Kidney epithelial cell (primary cell): ENCODE measurements at places on chromosomes 11 and 22. TPM values are rescaled to one million over a fixed set of nuclear protein-coding genes. Genes with fewer than 3 reads are reported as not detected.
A peak's percentile ranks its signal among the peaks of the same experiment; 100 is the strongest.

Gene PARVA
- 39.6 and 45.9 TPM in 2 replicates for total RNA-seq

Gene LMNTD2
- total RNA-seq: 1.9 and 4.7 TPM in 2 replicates

Gene APOA5
- not detected in 2 replicates for total RNA-seq

Gene FAM180B
- total RNA-seq: not detected in 2 replicates

Gene HSPA8
- total RNA-seq: 1,290 and 1,738 TPM in 2 replicates

Gene LMF2
- 48.3 and 75.4 TPM in 2 replicates for total RNA-seq

Gene OOSP4B
- total RNA-seq: not detected in 2 replicates

GRCh38 chr11:70662691-70663098 is 264.4 kb downstream of the CTTN start:
- DNase-seq: no peak

- no peak for DNase-seq
These were observed 17.4 kb upstream of the BACE1-AS start for GRCh38 chr11:117273550-117274289.

DNA sequence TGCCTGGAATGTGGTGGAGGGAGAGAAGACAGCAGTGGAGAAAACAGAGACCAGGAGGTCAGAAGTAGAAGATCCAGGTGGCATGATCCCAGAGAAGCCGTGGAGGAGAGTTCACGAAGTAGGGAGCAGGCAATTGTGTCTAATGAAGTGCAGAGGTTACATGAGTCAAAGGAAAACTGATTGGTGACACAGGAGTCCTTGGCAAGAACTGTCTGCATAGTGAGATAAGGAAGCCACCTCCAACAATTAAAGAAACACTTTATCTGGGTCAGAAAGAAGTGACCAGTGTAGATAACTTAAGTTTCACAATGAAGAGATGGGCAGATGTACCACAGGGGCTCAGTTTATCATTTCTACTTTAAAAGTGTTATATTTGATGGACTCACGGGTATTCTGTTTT is 57.0 kb upstream of the PTH start:
- no peak for DNase-seq

DNA sequence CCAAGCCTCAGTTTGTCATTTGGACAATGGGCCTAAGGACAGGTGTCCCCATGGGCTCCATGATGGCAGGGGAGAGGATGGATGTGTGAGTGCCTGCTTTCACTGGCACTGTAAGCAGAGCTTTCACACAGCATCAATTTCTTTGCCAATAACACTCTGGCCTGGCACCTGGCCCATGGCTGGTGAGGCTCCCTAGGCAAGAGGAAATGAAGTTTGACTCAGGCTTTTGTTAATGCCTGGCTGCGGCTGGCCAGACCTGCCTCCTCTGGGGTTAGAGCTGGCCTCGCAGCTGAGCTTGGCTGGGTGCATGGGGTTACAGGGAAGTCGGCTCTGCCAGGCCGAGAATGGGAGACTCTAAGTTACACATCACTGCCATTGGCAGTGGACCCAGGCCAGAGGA is 30.0 kb upstream of the SEZ6L start:
- DNase-seq: no peak

GRCh38 chr11:115916608-115917007 is 412.4 kb upstream of the CADM1 start:
- DNase-seq: no peak

DNA sequence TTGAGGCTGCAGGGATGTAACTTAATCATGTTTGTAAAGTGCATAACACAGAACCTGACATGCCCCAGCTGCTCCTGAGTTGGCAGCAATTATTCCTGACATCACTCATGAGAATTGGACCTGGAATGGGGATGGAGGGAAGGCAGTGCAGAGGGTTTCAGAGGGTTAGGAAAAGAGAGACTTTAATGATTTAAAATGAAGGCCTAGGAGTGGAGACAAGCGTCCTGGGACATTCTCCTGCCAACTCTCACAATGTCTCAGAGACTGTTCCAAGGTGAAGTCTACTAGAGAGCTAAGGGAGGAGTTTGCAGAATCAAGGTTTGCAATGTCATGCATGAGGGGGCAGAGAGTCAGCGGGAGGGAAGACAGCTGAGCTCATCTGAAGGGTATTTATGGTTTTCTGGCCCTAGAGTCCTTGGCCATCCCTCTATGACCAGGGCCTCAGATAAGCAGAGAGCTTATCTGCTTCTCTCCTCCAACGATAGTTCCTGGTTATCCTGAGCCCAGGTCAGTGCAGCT is 36.9 kb downstream of the GGTLC2 start:
- no peak for DNase-seq

- DNase-seq: no peak
These were observed 34.8 kb upstream of the SWAP70 start for GRCh38 chr11:9629064-9629463.

- DNase-seq: no peak
These were observed 9.4 kb downstream of the SLC5A12 start for GRCh38 chr11:26712497-26712896.

GRCh38 chr11:104199053-104199452 is 35.1 kb upstream of the PDGFD start:
- DNase-seq: no peak

DNA sequence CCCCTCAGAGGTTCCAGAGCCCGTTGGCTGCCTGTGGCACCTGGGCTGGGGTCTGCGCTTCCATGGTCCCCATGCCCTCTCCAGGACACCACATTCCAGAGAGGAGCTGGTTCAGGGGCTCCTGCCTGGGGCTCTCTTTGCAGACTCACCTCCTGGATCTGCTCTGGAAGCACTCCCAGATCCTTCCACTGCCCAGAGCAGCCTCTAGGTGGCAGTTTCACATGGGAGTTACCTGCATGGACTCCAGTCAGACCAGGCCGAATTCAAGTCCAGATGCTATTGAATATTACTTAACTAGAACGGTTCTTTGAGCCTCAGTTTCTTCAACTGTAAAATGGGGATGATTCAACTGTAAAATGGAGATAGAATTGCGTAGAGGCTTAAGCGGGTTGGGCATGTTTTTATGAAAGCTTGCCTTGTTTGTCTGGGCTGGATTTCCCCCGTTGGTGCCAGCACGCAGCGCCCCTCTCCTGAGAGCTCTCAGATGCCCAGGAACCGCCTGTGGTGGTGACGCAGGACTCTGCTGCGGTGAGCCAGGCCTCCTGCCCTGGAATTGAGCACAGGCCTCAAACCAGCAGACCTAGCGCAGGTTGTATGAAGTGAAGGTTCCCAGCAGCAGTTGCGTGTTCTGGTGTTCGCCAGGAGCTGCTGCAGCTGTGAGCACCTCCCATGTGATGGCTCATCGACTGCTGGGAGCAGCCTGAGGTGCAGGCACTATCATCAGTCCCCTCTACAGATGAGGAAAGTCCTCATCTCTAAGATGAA is 44.2 kb downstream of the LMO1 start:
- DNase-seq: peak; percentile 23

- DNase-seq: no peak
These were observed 81.4 kb upstream of the CD82 start for GRCh38 chr11:44483919-44484610.

DNA sequence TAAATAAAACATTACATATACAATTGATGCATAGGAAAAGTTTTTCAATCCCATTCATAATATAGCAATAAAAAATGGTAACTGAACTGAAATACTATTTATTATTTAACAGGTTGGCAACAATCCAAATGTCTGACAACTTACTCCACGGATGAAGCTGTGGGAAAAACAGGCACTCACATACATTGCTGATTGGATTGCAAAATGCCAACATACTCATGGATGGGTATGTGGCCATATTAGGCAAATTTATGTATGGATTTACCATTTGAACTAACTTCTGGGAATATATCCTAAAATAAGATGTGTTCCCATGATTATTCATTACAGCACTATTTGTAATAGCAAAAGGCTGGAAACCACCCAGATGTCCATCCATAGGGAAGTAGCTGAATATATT is 3.2 kb upstream of the BIRC2 start:
- DNase-seq: no peak

DNA sequence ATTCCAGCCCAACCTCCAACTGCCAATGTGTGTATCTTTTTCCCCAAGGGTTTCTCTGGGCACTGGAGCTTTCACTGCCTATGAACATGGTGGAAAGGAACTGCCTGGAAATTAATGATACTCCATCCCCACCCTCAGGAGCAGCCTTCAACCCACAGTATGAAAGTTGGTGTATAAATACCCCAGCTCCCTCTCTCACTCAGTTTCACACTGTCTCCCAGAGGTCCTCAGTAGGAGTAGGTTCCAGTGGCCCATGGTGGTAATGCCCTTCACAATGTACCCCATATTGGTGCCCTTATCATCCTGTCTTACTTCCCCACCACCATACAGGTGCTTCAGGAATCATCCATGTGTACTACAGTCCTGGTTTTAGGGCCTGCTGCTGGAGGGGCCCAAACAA is 462.6 kb downstream of the MIAT start:
- DNase-seq: no peak

GRCh38 chr11:2109541-2110019 is 29.6 kb downstream of the IGF2 start:
- no peak for DNase-seq

DNA sequence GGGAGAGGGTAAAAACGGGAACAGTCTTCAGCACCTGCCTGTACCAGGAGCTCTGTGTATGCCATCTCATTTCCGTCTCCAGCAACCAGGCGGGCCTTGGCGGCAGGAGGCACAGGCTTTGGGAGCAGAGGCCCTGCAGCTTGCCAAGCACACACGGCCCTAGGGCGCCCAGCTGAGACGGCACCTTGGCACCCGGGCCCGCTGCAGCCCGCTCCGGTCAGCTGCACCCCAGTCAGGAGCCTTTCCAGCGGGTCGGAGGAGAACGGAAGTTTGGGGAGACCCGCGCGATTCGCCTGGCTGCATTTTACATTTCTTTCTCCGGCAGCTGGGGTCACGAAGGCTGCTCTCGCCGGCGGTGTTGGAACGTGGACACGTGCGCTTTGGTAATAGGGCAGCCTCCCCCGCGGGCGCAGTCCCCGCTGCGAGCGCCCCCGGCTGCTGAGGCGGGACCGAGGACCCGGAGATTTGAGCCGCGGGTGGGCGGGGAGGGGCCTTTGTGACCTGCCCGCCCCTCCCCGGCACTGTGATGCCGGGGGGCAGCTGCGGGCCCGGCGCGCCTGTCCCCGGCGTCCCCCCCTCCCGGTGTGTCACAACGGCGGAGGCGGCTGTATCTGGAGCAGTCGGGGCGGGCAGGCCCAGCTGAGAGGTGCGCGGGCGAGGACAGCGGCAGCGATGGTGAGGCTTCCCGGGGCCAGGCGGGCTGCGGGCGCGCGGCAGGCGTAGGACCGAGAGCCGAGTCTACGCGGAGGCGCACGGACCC is at the start of gene TUBA8:
Gene TUBA8 (plus strand): TSS at position 616 of the 760 bp plus-strand sequence. CDS start 57 bp downstream, at position 673.
- no peak for DNase-seq

DNA sequence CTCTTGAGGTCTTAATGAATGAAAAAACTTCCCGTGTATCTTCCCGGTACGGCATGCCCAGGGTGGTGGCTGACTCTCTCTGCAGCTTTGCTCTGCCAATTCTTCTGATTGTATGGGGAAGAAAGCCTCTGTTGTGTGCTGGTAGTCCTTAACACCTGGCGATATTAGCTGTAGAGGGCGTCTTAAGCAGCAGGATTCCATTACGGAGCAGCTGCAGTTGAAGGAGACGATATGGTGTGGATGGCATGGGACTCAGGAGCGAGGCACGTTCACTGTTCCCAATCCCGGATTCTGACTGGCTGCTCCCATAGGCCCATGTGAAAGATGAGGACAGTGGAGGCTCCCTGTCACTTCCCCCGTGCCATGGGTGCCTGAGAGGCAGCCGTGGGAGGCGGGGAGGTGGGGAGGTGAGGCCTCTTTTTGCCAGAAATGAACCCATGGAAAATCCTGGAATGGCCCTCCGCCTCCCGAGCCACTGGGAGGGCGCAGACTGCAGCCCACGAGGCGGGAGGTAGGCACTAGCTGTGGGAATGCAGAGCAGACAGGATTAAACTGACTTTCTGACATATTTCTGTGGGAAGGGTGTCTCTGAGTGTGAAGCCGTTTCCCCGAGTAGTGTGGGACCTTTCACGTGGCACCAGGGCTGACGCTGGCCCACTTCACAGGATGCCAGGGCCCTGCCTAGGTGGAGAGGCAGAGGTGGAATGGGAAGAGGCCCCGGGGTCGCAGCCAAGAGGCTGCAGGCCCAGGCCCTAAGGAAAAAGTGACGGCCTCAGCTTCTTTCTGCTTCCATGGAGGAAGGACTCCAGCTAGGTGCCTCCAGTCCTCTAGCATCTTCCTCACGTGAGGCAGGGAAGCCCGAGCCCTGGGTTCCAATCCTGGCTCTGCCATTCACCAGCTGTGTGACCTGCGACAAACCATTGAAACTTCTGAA is 121.4 kb upstream of the CD82 start:
- DNase-seq: no peak

DNA sequence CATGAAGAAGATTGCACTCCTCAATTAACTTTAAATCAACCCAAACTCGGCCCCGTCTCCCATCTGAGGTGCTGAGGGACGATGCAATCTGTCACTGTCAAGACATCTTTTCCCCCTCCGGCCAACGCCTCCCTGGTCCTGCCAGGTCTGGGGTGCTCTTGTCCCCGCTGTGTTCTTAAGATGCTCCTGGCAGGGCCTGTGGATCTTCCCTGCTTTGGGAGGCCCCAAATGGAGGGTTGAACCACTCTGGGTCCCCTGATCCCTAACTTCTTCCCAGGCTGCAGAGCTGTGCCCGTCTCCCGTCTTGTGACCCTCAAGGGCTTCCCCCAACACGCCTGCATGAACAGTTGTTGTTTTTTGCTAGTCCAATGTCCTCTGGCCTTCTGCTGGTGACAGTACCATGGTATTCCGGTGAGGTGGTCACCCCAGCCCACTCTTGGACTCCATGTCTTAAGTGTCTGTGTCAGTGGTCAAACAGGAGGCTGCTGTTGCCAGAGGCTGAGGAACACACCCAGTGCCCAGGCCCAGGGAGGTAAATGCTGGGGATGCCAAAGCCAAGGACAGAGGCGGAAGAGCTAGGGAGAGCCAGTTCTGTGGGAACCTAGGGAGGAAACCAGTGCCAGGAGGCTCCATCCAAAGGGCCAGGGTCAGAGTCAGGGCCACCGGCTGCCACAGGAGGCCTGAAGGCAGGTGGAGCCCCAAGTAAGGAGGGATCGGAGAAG is 70.6 kb upstream of the SHANK2 start:
- DNase-seq: no peak

DNA sequence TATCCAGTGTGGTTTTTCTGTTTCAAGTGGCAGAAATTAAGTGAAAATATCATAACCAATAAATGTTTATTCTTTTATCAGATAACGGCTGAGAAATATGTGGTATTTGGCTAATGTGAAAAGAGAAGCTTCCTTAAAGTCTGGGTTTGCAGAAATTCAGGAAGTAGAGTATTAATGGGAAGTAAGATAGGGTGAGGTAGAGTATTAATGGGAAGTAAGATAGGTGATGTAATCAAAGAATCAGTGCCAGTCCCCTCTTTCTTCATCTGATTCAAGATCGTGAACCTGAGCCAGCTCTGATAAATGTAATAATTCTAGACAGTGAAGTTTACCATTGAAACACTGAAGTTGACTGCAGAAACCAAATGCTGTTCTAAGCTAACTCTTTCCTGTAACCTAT is 30.9 kb downstream of the TRPC6 start:
- no peak for DNase-seq

DNA sequence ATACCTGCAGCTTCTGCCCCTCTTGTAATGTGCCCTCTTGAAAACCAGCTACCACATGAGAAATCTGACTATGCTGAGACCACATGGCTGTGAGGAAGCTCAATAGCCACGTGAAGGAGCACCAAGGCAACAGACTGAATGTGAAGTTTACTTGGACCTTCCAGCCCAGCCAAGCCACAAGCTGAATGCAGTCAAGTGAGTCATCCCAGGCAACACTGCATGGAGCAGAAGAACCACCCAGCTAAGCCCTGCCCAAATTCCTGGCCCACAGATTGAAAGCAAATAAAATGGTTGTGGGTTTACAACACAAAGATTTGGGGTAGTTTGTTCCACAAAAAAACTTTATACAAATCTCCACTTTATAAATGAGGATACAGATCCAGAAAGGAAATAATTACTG is 114.5 kb downstream of the TIMP3 start:
- no peak for DNase-seq

- DNase-seq: no peak
These were observed 44.9 kb downstream of the RRAS2 start for GRCh38 chr11:14314127-14314526.
